CD4-positive, alpha-beta T cell treated with Interleukin-1 beta for 1 hour (primary cell): ENCODE measurements at places on chromosomes 4 and X.

- DNase-seq = no peak
Observed at GRCh38 chrX:25020905-25021449, 5.2 kb upstream of the ARX start.

DNA sequence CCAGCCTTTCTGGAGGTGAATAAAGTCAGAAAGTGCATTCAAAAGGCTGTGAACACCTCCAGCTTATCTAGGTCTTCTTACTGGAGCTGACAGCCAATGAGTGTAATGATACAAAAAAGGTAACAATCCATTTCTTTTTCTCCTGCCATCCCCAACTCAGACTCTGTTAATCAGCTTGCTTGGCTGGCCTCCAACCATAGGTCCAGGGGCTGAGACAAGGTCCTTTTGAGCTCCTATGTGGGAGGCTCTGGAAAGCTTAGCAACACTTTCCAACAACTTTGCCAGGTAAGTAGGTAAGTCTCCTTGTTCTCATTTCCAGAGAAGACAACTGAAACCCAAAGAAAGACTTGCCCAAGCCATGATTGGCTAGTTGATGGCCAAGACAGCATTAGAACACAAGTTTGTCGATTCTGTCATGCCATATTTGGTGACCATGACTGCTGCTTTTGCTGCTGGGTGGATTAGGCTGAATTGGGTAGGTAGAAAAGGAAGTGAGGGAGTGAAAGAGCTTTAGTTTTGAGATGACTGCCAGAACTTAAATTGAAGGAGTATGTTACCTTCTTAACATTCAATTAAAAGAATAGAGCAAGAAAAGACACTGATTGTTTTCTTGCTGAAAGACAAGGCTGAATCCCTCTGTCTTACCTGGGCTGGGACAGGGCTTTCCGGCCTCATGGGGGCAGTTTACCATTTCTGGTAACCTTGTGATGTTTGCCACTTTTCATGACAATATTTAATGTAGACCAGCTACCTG, 22.8 kb downstream of the VSIG4 start:
- no peak for DNase-seq

DNA sequence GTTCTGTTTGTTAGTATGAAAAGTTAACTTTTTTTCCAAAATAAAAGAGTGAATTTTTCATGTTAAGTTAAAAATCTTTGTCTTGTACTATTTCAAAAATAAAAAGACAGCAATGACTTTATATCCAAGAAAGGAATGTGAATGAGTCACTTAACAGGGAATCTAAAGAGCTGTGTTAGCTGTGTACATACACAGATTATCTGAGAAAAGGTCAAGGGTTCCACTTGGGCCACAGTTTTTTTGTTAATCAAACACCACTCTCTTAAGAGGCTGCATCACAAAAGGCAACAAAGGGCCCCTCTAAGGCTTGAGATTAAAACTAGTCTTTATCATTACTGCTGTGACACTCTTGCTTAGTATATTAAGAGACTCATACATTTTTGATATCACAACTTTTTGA, 82.1 kb downstream of the FIP1L1 start:
- DNase-seq = no peak

- DNase-seq = peak; percentile 33
Observed at GRCh38 chr4:102263024-102263787, 82.1 kb downstream of the SLC39A8 start.

- DNase-seq = no peak
Observed at GRCh38 chr4:105509291-105509690, 35.4 kb upstream of the PPA2 start.

DNA sequence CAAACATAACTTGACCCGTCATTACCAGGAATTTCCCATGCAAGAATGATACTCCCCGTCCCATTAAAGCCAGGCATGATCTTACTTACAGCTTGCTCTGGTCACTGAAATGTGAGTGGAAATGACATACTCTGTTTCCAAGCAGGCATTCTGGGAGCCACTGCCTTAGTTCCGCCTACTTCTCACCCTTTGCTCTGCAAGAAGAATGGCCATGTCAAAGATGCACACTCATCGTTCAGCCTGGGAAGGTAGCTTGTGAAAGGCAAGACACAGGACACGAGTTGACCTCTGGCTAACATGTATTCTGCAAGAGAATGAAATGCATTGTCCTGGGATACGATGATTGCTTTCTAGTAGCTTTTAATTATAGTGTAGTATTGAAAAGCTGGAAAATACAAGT, 1144.4 kb downstream of the NLGN4X start:
- no peak for DNase-seq

DNA sequence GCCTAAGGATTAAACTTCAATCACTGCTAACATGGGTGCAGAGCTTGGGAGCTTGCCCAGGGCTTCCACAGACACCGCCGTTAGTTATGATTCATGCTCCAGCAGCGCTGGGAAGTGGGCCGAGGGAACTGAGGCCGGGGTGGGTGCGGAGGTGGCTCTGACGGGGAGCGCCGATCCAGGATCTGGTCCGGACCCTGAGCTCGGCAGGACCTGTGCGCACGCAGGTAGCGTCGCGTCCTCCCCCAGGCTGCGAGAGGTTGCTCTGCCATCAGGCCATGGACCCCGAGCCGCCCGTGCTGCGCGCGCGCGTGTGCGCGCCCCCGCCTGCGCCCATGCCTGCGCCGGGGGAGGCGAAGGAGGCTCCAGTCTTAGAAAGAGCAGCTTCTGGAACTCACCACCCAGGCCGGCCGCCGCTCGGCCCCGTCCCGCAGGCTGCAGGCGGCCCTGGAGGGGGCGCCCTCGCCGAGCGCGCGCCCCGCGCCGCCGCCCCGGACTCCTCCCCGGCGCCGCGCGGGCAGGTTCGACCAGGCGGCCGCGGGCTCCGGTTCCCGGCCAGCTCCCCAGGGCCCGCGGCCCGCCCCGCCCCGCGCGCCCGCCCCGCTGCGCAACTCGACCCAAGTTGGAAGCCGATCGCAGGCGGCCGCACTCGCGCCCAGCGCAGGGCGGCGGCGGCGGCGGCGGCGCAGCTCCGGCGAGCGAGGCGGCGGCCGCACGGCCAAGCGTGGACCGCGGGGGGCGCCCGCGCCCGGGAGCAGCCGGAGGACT, 732 bp upstream of the ADRA2C start:
- DNase-seq = no peak

DNA sequence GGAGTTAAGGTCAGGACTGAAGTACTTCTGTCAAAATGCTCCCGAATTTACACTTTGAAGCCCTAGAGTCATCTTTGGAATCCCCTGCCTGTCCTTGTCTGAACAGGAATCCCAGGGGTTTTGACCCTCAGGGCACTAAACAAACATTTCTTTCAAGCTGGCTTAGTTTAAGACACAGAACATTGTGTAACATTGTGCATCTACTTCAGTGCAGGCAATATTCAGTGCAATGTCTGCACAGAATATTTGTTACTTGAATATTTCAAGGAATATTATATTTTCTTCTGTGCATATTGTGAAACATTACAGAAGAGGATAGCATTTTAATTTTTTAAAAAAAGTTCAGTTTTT, 763.4 kb downstream of the PCDH18 start:
- DNase-seq = no peak

- no peak for DNase-seq
Observed at GRCh38 chrX:45445745-45446412, 245.2 kb upstream of the DIPK2B start.

GRCh38 chr4:76515975-76516843, 81.2 kb downstream of the SHROOM3 start:
- DNase-seq = no peak

- no peak for DNase-seq
Observed at GRCh38 chrX:115522952-115523351, 38.0 kb upstream of the PLS3 start.

GRCh38 chr4:43410636-43411035, 518.1 kb downstream of the GRXCR1 start:
- DNase-seq = no peak

GRCh38 chr4:104451573-104451972, 43.1 kb downstream of the CXXC4 start:
- no peak for DNase-seq

DNA sequence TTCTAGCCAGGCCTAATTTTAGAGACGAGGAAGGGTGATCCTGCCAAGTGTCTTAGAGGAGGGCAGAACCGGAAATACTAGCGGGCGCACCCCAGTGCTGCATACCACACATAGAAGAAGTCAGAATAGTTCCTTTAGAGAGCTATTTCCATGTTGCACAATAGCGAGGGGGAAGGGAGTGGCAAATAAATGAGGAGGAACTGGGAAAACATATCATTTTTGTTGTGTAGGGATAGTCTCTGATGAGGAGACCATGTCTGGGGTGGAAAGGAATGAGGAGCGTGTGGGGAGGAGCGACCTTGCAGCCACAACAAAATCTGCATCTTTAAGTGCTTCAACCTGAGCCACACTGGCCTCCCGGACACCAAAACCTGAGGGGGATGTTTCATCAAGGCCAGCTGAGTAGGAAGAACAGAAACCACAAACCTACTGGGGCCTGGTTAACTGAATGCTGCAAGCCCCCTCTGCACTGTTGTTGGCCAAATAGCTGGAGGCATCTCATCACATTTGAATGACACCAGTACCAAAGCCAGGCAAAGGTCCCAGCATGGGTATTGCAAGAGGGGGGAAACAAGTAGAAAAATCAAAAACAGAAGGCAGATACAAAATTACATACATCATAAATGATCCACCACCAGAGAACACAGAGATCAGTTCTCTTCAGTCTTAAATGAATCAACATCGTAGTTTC, 26.7 kb upstream of the C1QTNF7 start:
- DNase-seq = peak; percentile 41

- no peak for DNase-seq
Observed at GRCh38 chrX:281166-281999, at the start of gene PLCXD1. TSS of gene PLCXD1 (plus strand) at chrX:281381. CDS start at chrX:284188, 2,807 bp downstream.

DNA sequence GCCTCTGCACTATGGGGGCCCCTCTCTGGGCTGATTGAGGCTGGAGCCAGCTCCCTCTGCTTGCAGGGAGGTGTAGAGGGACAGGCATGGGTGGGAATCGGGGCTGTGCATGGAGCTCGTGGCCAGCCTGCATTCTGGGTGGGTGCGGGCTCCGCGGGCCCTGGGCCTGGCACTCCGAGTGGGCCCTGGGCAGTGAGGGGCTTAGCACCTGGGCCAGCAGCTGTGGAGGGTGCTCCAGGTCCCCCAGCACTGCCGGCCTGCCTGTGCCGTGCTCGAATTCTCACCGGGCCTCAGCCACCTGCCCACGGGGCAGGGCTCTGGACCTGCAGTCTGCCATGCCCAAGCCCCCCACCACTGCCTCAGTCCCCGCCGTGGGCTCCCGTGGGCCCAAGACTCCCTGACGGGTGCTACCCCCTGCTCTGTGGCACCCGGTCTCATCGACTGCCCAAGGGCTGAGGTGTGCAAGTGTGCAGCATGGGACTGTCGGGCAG, 681.2 kb downstream of the PDHA2 start:
- no peak for DNase-seq

GRCh38 chr4:3352941-3353594, 60.2 kb downstream of the RGS12 start:
- DNase-seq = no peak

- no peak for DNase-seq
Observed at GRCh38 chr4:75662626-75663025, 10.6 kb downstream of the G3BP2 start.

GRCh38 chrX:12946838-12947544, 27.9 kb upstream of the TMSB4X start:
- peak; percentile 74 for DNase-seq

DNA sequence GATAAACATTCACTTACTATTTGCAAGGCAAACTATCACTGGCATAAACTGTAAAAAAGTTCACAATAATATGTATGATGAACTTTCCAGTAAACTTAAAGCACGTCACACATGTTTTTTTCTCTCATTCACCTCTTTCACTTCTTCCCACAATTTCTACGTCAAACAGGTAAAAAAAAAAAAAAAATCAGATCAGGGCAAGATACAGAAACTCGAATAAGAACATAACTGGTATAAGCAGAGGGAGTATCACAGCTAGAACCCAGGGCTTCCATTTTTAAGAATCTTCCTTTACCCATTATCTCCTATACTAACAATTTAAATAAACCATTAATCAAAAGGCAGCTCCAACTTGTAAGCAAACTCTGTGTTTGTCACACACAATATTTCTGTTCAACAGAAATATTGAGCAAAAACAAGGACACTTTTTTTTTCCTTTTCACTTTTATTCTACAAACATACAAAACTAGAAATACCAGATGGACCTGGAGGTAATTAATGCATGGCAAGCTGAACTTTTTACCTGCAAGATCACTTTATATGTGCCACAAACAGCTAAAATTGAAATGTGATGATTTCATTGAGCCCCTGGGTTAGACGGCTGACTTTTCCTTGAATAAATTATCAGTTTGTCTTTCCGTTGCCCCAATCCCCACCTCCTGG, 47.5 kb upstream of the NSUN7 start:
- DNase-seq = no peak

DNA sequence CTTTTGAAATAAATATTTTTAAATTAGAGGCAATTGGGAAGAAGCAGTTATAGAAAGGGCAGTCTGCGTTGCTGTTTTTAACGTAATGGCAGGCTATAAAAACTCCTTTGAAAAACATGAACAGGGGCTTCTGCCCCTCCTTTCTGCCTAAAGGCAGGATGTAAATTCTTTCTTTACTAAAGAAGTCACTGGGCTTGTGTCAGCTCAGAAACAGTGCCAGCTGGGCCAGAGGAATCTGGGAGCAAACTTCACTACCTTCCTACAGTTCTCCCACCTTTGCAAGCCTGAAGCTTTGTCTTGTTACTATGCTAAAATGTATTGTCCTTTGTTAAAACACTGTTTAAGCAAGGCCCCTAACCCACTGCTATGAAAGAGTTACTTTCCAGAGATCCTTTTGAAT, 1664.8 kb downstream of the RPA4 start:
- no peak for DNase-seq

DNA sequence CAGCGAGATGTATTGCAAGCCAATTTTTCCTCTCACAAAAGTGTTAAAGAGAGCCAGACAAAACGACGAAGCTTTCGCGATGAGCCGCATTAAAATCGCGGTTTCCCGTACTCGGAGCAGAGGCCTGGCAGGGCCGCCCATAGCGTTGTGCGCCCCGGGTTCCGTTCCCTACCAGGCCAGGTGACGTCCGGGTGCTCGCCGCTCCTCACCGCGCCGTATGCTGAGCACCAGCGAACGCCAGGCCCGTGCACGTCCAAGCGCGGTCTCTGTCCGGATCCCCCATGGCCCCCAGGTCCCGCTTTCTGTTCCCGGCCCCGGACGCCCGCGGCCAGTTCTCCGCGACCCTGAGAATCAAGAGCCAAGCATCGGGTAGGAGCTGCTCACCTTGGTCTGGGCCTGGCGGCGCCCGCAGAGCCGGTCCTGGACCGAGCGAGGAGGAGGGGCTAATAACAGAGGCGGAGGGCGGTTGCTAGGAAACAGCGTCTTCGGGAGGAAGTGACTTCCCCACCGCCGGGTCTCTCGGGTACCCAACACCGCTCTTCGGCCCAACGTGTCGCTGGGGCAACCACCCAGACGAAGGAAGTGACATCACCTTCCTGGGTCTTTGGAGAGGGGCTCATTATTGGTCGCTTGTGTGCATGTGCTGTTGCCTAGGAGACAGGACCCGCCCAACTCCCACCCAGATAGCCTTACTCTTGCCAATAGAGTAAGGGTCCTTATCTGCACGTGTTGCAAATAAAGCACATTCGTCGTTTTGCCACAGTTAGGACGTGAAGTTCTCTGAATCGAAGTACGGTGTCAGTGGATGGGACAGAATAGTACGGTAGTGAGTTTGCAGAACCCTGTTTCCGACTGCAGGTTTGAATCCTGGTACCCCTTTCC, at the start of gene MAP9:
MAP9 (minus strand) TSS at position 579 of the 882 bp plus-strand sequence. CDS start 1,115 bp downstream, outside the sequence.
- peak; percentile 97 for DNase-seq

- no peak for DNase-seq
Observed at GRCh38 chr4:149796381-149796780, 19.3 kb downstream of the IQCM start.

- DNase-seq = no peak
Observed at GRCh38 chrX:41686788-41687187, 2.0 kb upstream of the GPR34 start.
